ENCODE measurements at places on chromosomes 12 and 14.

GRCh38 chr12:45729233-45730083 is at the start of gene ARID2:
TSS of gene ARID2 (plus strand) at chr12:45729706. CDS start at chr12:45729837, 131 bp downstream.
- DNase-seq = no peak

- no peak for DNase-seq
These were observed 27.4 kb upstream of the CCND2 start for GRCh38 chr12:4246116-4246515.

DNA sequence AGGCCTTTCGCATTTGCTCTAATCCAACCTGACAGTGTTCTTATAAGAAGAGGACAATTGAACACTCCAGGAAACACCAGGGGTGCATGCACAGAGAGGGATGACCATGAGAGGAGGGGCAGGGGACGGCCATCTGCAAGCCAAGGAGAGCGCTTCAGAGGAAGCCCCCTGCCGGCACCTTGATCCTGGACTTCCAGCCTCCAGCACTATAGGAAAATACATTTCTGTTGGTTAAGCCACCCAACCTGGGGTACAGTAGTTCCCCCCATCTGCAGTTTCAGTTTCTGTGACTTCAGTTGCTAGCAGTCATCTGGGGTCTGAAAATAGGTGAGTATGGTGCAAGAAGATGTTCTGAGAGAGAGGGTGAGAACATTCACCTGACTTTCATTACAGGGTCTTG is 64.7 kb downstream of the CLMN start:
- no peak for DNase-seq

- no peak for DNase-seq
These were observed 18.2 kb upstream of the ANAPC7 start for GRCh38 chr12:110421701-110422100.

GRCh38 chr12:104303538-104304151 is at the start of gene EID3:
TSS of gene EID3 (plus strand) at chr12:104303739. CDS start at chr12:104303935, 196 bp downstream.
- peak; percentile 63 for DNase-seq

DNA sequence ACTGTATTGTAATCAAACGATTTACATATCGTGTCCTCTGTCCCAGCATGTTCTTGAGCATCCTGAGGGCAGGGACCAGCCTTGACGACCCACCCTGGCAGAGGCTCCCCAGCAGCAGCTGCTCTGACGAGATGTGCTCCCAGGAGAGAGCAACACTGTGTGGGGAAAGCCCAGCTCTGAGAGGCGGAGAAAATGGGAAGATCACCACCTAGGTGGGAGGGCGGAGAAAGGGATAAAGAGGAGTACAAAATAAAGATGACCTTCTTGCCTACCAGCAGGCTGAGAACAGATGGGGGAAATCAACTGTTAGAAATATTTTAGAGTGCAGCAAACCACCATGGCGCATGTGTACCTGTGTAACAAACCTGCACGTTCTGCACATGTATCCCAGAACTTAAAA is 71.5 kb upstream of the CAPRIN2 start:
- DNase-seq = no peak

- peak; percentile 55 for DNase-seq
These were observed at the start of gene PTGER2 for GRCh38 chr14:52313903-52314594. TSS of gene PTGER2 (plus strand) at chr14:52314312. CDS start at chr14:52314549, 237 bp downstream.

GRCh38 chr14:36091096-36091495 is 85.4 kb downstream of the PTCSC3 start:
- peak; percentile 89 for DNase-seq

GRCh38 chr12:117020536-117021220 is 78.5 kb downstream of the TESC start:
- no peak for DNase-seq

- DNase-seq = peak; percentile 71
These were observed 858 bp upstream of the KCNA1 start for GRCh38 chr12:4908684-4909409.

DNA sequence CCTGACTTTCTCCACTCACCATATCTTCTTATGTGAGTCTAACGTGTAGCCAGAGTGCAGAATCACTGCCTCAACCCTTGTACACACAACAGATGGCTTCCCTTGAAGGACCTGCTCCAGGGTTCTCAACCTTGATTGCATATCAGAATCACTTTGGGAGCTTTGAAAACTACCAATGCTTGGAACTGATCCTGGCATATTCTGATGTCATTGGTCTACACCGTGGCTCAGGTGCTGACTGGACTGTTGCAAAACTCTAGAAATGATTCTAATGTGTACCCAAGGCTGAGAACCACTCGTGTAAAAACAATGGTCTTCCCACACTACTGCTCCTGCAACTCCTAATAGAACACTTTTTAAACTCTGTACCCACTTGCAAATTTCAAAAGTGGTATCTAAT is 18.5 kb downstream of the TMEM132D start:
- no peak for DNase-seq

All from fibroblast of skin of left biceps (primary cell).